ENCODE measurements at places on chromosomes 7 and 10.

GRCh38 chr10:61819208-61819607 is 82.3 kb upstream of the ARID5B start:
- DNase-seq, result no peak

DNA sequence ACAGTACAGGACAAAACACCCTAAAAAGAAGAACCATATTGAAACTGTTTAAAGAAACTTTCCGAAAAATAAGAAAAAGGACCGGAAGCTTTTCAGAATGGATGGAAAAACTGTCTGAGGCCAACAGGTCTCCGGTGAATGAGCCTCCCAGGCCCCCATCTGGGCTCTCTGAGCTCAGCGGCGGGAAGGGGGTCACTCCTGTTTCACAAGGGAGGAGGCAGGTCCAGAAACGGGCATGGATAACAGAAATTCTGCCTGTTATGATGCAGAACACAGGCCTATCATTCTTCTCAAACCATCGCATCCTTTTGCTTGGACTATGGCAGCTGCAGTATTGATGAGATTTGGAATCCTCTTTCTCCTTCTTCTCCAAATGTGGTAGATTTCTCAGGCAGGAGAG is 58.9 kb upstream of the SHH start:
- no peak for DNase-seq

GRCh38 chr10:11553773-11554381 is 57.6 kb downstream of the USP6NL start:
- no peak for DNase-seq

- DNase-seq, result no peak
Observed at GRCh38 chr7:136495081-136495480, 373.4 kb upstream of the CHRM2 start.

GRCh38 chr7:87513735-87514335 is 38.4 kb upstream of the ABCB4 start:
- no peak for DNase-seq

DNA sequence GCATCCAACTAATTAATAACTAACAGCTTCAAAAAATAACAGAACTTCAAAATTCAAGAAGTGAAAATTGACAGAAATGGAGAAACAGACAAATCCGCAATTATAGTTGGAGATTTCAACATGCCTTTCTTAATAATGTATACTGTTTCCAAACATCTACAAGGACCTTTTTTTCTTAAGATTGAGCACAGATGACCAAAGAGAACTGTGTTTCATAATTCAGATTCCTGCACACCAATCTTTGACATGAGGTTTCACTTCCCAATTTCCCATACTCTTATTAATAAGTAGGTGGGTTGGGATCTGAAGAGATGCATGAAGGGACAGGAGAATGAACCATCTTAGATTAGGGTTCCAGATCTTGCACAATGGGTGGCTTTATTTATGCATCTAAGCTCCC is 24.9 kb upstream of the GIMAP7 start:
- DNase-seq, result no peak

- DNase-seq, result no peak
Observed at GRCh38 chr7:13639396-13639795, 350.1 kb downstream of the ETV1 start.

DNA sequence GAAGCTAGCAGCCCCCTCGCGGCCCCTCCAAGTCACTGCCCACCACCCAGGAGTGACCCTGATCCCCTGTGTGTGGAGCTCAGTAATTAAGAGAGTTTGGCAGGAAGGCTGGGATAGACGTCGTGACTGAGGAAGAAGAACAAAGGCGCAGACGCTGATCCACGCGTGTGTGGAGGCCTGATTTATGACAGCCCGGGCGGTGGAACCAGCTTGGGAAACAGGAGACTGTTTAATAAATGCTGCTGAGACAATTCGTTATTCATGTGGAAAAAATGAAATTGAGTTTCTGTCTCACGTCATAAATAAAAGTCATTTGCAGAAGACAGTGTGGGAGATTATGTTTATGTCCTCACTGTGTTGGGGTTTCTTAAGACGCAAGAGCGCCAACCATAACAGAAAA is 130.8 kb downstream of the ELFN1 start:
- DNase-seq, result peak; percentile 18

DNA sequence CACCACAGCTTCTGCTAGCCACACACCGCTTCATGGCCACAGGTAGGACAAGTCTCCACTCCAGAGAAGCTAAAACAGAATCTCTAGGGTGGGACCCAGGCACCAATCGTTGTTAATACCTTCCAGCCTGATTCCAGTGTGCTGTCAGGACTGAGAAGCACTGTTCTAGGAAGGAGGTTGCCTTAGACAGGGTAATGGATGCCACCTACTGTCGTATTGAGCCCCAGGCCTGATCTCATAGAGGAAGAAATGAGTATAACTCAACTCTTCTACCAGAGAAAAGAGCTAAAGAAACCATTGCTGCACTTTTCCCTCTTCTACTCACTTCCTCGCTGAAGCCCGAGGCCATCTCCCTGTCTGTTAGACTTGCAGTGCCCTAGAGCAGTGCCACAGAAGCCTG is 31.8 kb downstream of the CNNM1 start:
- no peak for DNase-seq

DNA sequence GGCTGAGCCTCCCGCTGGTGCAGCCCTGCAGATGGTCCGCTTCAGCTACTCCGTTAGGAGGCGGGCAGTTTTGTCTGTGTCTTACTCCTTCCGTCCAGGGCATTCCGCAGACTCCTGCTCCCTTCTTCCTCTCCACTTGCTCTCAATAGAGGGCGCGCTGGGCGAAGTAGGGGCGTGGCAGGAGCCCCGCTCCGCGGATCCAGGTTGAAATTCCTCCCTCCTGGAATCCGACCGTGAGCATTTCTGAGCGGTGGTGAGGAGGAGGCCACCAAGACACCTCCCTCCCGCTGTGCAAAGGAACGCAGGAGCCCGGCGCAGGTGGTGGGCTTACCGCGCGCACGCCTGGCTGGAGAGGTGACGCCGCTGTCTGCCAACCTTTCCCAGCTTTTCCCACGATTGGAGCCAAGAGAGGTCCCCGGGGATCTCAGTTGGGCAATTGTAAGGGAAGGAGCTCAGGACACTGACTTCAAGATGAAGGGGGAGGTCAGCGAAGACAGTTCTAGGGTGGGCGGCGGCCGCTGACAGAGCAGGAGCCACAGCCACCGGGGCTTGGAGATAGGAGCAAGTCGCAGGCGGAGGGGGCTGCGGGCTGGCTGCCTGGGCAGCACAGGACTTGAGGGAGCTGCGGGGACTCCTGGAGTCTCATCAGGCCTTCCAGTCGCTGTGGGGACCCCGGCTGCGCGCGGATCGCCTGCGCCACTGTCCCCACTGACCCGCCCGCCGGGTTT is 1011.3 kb downstream of the XPNPEP1 start:
- no peak for DNase-seq

- peak; percentile 54 for DNase-seq
Observed at GRCh38 chr7:112112822-112113255, 93.4 kb downstream of the DOCK4 start.

DNA sequence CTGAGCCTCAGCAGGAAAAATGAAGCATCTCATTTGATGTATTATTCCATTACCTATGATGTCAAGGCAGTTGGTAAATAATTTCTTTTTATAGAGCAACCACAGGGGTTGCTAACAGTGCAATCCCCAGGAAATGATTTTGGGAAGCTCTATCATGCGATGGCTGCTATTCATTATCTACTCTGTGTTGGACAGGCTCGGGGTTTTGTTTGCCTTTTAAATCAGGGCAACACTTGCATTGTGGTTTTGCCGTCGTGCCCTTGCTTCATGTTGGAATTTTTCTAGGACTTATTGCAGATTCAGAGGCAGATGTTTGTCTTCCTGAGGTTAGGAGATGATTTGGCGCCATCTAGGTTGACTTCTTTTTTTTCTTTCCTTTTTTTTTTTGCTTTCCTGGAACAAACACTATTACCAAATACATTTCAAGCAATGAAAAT is 128.4 kb downstream of the BICC1 start:
- DNase-seq, result peak; percentile 100

DNA sequence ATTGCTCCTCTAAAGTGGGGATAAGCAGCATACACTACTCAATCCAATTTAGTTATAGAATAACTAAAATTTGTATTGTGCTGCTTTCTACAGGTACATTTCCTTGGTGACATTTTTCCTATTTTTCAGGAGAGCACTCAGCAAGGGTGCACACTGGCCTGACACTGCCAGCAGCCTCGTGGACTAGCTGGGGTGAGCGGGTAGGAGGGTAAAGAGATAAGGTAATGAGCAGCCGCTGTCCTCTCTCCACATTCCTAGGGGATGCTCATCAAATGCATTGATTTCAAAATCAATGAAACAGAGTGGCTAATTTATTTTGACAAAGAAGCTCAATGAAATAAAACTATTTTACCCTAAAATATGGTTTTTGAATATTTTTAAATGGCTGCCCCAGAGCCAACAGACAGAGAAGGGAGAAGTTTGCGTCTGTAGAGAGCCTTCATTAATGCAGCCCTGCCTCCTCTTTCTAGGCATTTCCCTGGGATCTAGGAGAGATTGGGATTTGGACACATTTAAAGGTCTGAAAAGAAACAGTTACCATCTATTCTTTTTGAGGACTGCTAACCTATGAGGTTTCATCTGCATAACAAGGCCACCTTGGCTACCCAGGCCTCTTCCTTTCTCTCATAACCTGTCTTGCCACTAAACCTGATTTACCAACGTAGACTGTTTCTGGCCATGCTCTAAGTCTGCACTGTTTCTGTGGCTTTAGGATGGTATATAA is 561.0 kb downstream of the IPMK start:
- DNase-seq, result no peak

- DNase-seq, result no peak
Observed at GRCh38 chr10:71561003-71561574, 158.5 kb downstream of the C10orf105 start.

- no peak for DNase-seq
Observed at GRCh38 chr7:129785685-129786514, 166.9 kb downstream of the UBE2H start.

DNA sequence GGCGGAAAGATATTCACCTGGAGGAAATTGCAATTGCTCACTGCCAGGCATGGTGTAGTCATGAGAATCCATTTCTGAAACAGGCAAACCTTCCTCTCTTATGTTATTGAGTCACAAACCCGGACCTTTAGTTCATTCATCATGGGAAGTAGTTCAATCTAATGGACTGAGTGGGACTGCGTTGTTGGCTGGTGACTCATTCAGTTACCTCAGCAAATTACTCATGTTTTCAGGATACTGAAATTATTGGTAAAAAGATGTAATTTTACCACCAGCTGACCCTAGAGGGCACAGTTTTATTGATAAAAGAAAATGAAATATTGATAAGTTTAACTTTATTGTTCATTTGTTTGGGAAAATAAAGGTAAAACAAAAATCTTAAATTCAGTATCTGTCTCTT is 1194.4 kb upstream of the SORCS1 start:
- DNase-seq, result peak; percentile 77

GRCh38 chr7:22430457-22430856 is 69.5 kb downstream of the STEAP1B start:
- peak; percentile 59 for DNase-seq

- no peak for DNase-seq
Observed at GRCh38 chr7:135753616-135754413, 5.2 kb upstream of the FAM180A start.

DNA sequence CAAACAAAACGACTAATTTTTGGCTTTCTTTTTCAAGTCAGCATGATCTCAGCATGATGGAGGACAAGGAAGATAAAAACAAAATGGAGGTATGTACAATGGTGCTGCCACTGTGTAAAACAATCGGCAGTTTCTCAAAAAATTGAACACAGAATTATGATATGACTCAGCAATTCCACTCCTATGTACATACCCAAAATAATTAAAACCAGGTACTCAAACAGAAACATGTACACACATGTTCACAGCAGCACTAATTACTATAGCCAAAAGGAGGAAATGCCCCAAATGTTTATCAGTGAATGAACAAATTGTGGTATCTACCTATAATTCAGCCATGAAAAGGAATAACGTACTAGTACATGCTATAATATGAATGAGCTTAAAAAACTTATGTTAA is 29.9 kb downstream of the SNX13 start:
- no peak for DNase-seq

- DNase-seq, result no peak
Observed at GRCh38 chr7:17719998-17720397, 220.3 kb downstream of the SNX13 start.

DNA sequence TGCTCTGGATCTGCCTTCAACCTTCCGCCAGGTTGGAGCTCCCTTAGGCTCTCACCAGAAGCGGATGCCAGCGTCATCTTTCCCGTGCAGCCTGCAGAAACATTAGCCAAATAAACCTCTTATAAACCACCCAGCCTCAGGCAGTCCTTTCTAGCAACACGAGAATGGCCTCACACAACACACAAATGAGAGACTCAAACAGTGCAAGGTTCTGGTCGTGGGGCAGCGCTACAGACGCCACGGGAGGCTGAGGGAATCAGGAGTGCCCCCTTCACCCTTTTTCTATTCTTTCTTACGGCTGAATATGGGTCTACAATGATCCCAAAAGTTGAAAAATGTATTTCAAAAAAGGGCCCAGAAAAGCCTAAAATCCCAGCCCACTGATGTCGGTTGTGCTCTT is 96.4 kb downstream of the FOXL3 start:
- DNase-seq, result no peak

DNA sequence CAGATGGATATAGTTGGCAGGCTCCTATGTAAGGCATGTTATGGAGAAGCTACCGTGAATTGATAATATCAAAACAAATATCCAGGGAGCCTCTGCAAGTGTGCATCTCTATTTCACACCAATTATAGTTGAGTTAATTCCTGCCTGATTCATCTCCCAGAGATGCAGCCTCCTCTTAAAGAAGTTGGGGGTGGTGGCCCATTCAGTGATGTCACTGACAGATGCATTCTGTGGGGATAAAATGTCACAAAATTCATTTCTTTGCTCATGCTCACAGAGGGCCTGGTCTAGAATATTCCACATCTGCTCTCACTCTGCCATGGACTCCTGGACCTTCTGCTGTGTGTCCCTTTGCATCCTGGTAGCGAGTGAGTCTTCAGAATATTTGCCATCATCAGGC is 189.1 kb upstream of the PRSS1 start:
- DNase-seq, result no peak

DNA sequence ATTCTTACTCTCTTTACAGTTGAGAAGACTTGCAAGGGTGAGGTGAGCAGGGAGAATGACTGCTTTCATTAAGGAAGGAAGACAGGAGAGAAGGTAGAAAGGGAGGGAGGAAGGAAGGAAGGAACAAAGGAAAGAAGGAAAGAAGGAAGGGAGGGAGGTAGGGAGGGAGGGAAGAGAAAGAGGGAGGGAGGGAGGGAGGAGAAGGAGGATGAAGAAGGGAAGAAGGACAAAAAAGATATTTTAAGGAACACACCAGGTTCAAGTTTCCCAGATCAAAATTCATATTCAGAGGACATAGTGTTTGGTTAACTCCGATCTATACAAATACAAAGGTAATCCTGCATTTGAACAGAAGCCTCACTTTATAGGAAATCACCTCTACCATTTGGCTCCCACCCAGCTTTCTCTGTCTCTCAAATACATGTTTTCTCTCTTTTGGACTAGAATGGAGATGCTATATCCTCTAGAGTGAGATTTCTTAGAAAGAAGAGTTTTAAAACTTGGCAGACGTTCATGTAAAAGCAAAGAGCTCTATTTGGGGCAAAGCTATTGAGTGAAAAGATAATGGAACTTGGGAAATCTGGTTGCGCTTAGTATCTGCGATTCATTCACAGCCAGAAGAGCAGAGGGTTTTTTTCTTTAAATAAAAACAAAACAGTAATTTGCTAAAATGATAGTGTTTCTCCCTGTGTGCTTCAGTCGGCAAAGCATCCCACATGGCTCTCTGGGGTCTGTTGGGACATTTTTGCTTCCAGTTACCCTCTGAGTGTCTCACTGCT is 261.9 kb upstream of the LYZL1 start:
- no peak for DNase-seq

- no peak for DNase-seq
Observed at GRCh38 chr7:4208086-4208485, 474.0 kb upstream of the FOXK1 start.

- no peak for DNase-seq
Observed at GRCh38 chr10:28171468-28172222, 131.2 kb downstream of the MPP7 start.

All from GM04503 (cell line).